ENCODE measurements at places on chromosomes 4 and X.
A peak's percentile ranks its signal among the peaks of the same experiment; 100 is the strongest.

DNA sequence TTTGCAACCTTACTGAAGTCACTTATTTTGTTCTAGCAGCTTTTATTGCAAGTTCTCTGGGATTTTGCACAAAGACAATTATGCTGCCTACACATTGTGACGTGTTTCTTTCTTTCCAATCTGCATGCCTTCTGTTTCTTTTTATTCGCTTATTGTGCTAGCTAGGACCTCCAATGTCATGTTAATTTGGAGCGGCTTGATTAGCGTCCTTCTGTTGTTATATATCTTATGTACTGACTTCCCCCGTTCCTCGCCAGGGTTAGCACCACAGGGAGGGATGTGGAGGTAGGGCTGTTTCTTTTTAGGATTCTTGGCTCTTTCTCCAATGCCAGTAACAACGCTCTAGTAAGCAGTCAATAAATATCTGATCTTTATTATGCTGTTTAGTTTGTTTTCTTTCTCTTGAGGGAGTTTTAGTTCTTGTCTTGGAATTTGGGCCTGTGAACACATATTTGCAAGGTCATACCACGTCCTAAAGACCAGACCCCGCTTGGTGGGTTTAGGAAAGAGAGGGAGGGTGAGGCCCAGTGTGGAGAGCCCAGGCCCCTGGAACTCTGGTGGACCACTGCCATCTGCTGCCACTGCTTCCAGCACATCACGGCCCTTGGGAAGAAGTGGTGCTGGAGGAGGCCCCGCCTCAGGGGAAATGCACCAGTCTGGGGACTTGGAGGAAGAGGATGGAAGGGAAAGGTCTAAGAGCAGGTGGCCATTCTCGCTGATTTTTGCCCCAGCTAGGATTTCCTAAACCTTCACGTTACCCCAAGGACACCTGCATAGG lies 129.1 kb downstream of the TRIML1 start:
- no peak for DNase-seq

GRCh38 chr4:3809451-3810110 lies 43.4 kb downstream of the ADRA2C start:
- no peak for DNase-seq

DNA sequence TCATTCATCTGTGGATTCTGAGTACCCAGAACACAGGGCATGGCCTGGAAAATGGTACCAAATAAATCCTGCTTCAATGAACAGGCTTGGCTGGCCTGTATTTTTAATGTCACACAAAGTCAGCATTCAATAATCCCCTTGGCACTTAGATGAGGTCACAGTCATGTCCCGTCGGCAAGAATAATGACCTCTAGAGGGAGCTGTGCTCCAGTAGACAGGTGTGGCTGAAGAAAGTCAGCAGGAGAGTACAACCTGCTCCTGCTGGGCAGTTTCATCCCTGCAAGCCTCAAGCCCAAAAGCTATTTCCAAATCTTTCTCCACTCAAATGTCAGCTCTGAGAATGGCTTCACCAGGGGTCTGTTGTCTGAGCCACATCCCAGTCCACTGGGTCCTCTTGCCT lies 404.0 kb upstream of the F9 start:
- peak; percentile 5 for DNase-seq

DNA sequence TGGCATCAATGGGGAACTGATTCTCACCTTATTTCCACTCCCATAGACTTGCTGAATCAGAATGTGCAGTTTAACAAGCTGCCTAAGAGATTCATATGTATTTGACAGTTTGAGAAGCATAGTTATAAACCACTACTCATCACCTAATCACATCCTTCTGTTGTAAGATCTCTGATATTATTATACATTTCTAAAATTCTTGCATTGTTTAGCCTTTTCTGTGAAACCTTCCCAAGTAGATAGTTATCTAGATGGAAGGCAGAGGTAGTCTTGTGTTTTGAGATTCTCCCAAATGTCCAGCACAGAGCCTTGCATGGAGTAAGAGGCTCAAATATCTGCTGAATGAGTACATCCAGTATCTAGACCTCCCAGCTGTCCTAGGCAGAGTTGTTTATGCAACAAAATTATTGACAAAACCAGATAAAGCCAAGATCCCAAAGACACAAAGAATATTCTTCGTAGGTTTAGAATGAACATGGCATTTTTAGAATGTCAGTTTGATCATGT lies 227.3 kb downstream of the KDR start:
- no peak for DNase-seq

DNA sequence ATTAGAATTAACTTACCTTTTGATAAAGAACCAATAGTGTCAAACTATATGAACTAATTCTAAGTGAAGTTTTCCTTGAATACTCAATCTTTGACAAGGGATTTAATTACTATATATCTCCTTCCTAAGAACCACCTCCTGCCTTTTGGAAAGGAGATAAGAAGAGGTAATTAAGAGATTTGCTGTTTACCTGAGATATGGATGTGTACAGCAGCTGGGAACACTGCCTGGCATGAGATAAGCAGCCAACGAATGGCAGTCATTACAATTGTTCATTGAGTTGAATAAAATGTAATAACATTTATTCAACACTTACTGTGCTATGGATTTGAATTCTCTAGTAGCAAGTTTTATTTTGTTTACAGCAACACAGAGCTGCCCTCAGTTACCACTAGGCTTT lies 407.1 kb downstream of the SPOCK3 start:
- no peak for DNase-seq

DNA sequence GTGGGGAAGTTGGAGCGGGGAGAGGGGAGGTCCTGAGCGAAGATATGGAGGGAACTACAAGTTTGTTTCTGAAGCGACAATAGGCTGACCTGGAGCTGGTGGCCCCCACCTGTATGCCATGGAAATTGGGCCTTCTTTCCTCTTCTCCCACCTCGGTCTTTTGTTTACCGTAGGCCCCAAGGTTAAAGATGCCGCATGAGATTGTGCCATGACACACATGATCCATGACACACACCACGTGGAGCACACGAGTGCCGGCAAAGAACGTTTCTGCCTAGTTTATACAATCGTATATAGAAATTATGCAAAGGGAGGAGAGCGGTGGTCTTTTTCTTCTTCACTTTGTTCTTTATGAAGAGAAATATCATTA lies 408 bp downstream of the TMEM33 start:
- no peak for DNase-seq

DNA sequence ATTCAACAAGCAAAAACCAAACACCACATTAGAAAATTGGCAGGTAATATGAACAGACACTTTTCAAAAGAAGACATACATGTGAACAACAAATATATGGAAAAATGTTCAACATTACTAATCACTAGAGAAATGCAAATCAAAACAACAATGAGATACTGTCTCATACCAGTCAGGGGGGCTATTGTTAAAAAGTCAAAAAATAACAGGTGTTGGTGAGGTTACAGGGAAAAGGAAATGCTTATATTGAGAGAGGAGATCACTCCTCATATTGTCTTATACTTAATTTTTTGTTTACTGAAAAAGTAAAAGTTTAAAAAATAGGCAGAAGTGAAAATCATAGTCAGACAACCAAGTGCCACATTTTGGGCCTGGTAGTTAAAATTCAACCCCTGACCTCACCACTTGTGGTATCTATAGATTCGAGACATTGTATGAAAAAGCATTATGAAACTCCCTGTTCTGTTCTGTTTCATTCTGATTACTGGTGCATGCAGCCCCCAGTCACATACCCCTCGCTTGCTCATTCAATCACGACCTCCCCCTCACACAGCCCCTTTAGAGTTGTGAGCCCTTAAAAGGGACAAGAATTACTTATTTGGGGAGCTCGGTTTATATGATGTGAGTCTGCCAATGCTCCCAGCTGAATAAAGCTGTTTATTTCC lies 153.7 kb upstream of the FGF16 start:
- no peak for DNase-seq

DNA sequence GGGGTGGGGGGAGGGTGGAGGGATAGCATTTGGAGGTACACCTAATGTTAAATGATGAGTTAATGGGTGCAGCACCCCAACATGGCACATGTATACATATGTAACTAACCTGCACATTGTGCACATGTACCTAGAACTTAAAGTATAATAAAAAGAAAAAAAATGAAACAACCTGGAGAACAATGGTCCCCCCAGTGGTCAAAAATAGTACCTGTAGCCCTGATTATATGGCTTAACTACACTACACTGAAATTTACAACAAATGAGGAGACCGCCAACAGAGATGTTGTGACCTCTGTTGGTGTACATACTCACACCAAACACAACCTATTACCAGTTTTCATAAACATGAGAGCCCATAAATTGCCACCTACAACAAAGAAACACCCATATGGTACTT lies 7.3 kb upstream of the MAGEE1 start:
- no peak for DNase-seq

- DNase-seq, result no peak
Measured at GRCh38 chrX:16826207-16826606, 39.9 kb downstream of the TXLNG start.

DNA sequence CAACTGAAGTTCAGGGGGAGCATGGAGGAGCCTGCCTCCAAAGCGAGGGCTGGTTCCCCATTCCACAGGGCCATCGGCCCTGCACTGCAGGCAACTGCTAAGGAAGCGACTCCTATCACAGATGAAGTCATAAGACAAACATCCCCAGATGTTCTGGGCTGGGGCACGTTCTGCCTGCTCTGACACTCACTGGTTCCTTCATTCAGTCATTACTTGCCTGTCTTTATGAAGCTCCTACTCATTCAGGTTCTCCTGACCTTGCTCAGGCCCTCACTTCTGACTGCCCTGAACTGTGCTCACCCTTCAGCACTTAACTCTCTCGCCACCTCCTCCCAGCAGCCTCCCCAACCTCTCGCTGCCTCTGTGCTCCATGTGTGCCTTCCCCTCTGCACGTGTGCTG lies 2.5 kb upstream of the SLC2A9 start:
- no peak for DNase-seq

- DNase-seq, result peak; percentile 87
Measured at GRCh38 chr4:4289941-4290850, at the start of the genes LYAR and ZBTB49. Gene LYAR, minus strand, starts transcription at chr4:4290154. Its CDS starts 6,412 bp downstream, at chr4:4283742. Gene ZBTB49, plus strand, starts transcription at chr4:4290251. Its CDS starts 9,695 bp downstream, at chr4:4299946.

DNA sequence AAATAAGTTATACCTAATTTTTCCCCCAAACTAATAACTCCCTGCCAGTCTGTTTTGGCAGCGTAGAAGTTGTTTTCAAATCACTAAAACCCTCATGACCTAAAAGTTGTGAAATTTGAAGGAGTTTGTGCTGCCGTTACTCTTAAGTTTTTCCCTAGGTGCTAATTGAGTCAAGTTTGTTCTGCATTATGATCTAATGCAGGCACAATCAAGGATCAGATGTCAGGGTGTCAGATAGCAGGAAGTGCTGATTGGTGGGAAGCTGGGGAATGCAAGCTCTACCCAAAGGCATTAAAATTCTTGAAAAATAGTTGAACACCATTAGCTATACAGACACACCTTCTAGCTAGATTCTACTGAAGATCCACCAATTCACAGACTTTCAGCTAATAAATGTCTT lies 51.9 kb downstream of the ARX start:
- no peak for DNase-seq

DNA sequence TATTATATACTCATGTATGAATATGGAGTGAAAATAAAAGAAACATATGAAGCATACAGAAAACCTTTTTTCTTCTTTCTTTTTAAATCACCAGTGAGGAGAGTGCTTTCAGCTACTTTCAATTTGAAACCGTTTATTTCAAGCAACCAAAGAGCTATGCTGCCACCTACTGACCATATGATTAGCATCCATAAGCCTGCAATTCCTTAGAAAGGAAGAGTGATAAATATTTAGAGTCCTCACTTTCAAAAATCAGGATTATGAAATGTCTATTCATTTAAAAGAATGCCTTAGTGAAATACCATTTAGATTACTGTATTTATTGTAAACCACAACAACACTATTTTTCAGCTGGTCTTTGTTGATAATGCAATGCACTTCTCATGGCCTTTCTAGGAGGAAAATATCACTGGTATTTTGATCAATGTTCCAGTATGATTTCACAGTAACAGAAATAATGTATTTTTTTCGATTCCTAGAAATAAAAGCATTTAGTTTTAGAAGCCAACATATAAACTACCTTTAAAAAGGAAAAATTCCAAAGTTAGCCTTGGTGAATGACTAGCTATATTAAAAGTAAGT lies 667.6 kb downstream of the PCDH18 start:
- peak; percentile 50 for DNase-seq

All from NCI-H1092 (cell line).